ENCODE measurements at places on chromosomes 5 and 9. TPM values are rescaled to one million over a fixed set of nuclear protein-coding genes. Genes with fewer than 3 reads are reported as not detected.

MSMP gene
- not detected for total RNA-seq

NIPAL4 gene
- not detected for total RNA-seq

CYSTM1 gene
- 1.0 TPM for total RNA-seq

PCDHB11 gene
- total RNA-seq, result 0.77 TPM

GPR21 gene
- total RNA-seq, result 0.11 TPM

NR5A1 gene
- not detected for total RNA-seq

CORO2A gene
- 0.11 TPM for total RNA-seq

PLPP7 gene
- 22.4 TPM for total RNA-seq

ANKRD31 gene
- not detected for total RNA-seq

DRD1 gene
- total RNA-seq, result not detected

CCNJL gene
- 2.7 TPM for total RNA-seq

NRARP gene
- total RNA-seq, result not detected

GPR151 gene
- total RNA-seq, result not detected

ACOT12 gene
- not detected for total RNA-seq

ZDHHC11B gene
- not detected for total RNA-seq

PHYHD1 gene
- total RNA-seq, result 17.3 TPM

LHX6 gene
- total RNA-seq, result not detected

PAEP gene
- not detected for total RNA-seq

ZNF883 gene
- 1.0 TPM for total RNA-seq

RNF208 gene
- total RNA-seq, result not detected

CDKN2B gene
- total RNA-seq, result 8.8 TPM

UAP1L1 gene
- total RNA-seq, result 17.6 TPM

PCDHGA11 gene
- 0.64 TPM for total RNA-seq

SLC1A3 gene
- total RNA-seq, result 12.1 TPM

SLC25A48 gene
- total RNA-seq, result not detected

INVS gene
- 16.3 TPM for total RNA-seq

FST gene
- 4.7 TPM for total RNA-seq

SPATA31E1 gene
- total RNA-seq, result not detected

CD274 gene
- 5.5 TPM for total RNA-seq

RPP25L gene
- total RNA-seq, result 34.0 TPM

FOXB2 gene
- not detected for total RNA-seq

SLC2A6 gene
- total RNA-seq, result 16.6 TPM

OLFML2A gene
- total RNA-seq, result 6.2 TPM

PCDHA13 gene
- total RNA-seq, result not detected

MARCOL gene
- not detected for total RNA-seq

NOTCH1 gene
- total RNA-seq, result 9.1 TPM

ADCY2 gene
- total RNA-seq, result not detected

BTNL8 gene
- total RNA-seq, result not detected

SLC36A2 gene
- not detected for total RNA-seq

C9orf85 gene
- total RNA-seq, result 19.0 TPM

CAMK4 gene
- total RNA-seq, result 0.52 TPM

SGCD gene
- total RNA-seq, result 18.9 TPM

PTPRD gene
- total RNA-seq, result not detected

PCDHGA4 gene
- 4.4 TPM for total RNA-seq

GPX8 gene
- total RNA-seq, result 129 TPM

POU4F3 gene
- total RNA-seq, result 0.06 TPM

RAPGEF6 gene
- total RNA-seq, result 10.6 TPM

TUSC1 gene
- total RNA-seq, result 11.7 TPM

CYLC2 gene
- not detected for total RNA-seq

FGD3 gene
- total RNA-seq, result not detected

SLC36A3 gene
- not detected for total RNA-seq

OGN gene
- total RNA-seq, result not detected

BTNL3 gene
- total RNA-seq, result not detected

TMEM174 gene
- not detected for total RNA-seq

WWC1 gene
- total RNA-seq, result 0.96 TPM

Measured in LHCN-M2 (cell line).